NCI-H187 treated with DMSO at 0.1 percent for 48 hours (cell line): ENCODE measurements at places on chromosomes 7 and 10.

DNA sequence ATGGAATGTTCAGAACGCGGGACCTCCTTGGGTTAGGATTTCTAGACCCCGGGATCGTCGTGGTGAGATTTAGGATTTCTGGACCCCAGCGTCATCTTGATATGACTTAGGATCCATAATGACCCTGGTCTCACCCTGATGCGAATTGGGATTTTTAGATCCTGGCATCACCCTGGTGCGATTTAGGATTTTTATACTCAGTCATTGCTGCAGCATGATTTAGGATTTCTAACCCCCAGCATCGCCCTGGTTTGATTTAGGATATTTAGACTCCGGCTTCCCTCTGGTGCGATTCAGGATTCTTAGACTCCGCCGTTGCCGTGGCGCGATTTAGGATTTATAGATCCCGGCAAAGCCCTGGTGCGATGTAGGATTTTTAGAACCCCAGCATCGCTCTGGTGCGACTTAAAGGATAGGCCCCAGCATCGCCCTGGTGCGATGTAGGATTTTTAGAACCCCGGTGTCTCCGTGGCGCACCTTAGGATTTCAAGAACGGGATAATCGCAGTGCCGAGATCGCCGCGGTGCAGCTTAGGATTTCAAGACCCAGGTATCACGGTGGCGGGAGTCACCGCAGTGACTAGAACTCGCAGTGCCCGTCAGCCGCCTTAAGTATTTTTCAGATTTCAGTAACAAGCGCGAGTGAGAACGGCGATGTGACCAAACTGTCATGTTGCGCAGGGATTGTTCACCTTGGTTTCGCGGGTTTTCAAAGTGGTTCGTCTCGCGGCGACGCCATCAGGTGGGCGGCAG is 814 bp downstream of the MEST start:
- no peak for DNase-seq

GRCh38 chr10:28668363-28669226 is 8.7 kb upstream of the BAMBI start:
- DNase-seq: peak; percentile 3

GRCh38 chr7:144019457-144019856 is 19.3 kb downstream of the OR6B1 start:
- DNase-seq: no peak

DNA sequence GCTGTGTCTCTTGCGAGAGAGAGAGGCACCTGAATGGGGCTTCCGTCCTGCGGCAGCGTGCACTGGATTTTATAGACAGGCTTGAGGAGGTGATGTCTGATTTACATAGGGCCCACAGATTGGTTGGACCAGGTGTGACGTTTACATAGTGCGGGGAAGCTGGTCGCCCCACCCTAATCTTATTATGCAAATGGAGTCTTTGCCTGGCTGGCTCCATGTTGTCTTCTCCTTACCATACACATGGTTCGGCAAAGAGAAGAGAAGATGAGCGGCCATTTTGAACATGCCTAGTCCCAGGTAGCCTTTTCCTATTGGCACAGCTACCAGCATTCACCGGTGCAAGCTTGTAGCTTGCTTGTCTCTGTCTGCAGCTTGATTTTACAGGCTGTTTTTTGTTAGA is 238.5 kb upstream of the GALNT17 start:
- no peak for DNase-seq
